ENCODE measurements at places on chromosomes 11 and 22.

- DNase-seq = no peak
Measured at GRCh38 chr11:68090706-68091105, 30.5 kb downstream of the CHKA start.

GRCh38 chr22:45531441-45532234 lies 29.0 kb downstream of the FBLN1 start:
- DNase-seq = no peak

DNA sequence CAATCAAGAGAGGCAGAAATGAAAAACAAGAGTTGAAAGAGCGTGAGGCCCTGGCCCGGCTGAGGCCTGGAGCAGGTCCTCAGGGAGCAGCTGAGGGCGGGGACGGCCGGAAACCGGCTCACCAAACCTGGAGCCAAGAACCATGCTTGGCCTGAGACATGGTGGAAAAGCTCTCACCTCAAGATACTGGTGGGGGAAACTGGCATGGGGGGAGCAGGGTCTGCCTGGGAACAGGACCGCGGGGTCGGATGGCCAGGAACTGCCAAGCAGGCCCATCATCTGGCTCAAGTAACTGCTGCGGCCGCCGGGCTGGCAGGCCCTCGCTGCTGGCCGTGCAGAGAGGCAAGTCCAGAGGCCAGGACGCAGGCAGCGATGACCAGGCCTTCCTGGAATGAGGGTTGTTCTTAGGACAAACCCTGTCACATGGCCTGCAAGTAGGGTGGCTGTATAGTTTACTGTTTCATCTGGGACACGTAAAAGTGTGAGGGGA lies 18.9 kb upstream of the WNT11 start:
- DNase-seq = no peak

DNA sequence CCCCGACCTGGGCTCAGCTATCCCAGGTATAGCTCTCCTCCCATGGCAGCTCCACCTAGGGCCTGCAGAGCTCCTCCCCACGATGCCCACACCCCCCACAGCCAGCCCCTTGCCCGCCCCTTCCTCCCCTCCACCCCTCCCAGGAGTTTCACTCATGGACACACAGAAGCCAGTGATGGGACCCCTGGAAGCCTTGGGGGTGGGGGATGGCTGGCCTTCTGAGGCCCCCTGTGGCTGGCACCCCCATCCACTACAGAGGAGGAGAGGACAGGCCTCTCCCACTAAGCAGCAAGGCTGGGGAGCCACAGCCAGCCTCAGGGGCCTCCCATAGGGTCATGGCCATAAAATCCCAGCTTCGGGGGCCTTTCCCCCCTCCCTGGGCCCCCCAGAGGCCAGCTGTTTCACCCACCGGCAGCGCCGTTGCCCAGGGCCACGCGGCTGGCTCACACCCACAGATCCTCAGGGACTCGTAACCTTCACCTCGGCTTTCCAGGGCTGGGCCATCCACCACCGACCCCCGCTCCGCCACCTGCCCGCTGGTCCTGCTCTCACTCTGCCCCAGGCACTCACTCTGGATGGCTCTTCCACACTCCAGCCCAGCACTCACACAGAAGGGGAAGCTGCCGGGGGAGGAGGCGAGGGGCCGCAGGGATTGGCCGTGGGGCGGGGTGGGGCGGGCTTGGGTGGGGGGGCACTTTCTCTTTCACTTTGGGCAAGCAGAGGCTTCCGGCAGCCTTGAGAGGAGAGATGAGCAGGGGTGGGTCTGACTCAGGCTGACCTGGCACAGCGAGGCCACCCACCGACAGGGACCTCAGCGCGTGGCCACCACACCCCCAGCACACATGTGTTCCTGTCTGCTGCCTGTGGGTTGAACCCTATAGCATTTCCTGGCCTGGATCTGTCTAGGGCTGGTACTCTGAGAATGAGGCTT lies 2.2 kb downstream of the SLC25A22 start:
- peak; percentile 90 for DNase-seq

- DNase-seq = no peak
Measured at GRCh38 chr11:82216927-82217570, 516.6 kb downstream of the FAM181B start.

DNA sequence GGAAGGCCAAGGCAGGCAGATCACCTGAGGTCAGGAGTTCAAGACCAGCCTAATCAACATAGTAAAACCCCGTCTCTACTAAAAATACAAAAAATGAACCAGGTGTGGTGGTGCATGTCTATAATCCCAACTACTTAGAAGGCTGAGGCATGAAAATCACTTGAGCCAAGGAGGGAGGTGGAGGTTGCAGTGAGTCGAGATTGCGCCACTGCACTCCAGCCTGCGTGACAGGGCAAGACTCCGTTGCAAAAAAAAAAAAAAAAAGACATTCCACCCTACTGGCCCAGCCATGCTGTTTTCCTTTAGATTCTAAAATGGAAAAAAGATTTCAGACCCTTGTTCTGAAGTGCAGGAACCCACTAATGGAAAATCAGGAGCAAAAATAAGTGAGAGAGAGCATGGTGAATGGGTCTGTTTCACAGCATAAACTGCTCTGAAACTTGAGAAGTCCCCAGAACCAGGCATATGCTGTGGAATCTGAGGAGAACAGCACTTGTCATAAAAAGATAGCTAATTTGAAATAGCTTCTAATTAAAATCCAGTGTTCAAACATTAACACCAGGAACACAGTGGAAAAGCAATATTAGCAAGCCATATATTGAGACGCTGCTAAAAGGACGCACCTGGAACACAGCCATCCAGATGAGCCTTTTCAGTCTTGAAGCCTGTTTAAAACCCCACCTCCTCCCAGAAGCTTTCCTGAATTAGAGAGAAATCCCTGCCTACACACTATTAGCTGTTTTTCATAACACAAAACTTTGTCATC lies 66.3 kb upstream of the CHRM4 start:
- DNase-seq = no peak

DNA sequence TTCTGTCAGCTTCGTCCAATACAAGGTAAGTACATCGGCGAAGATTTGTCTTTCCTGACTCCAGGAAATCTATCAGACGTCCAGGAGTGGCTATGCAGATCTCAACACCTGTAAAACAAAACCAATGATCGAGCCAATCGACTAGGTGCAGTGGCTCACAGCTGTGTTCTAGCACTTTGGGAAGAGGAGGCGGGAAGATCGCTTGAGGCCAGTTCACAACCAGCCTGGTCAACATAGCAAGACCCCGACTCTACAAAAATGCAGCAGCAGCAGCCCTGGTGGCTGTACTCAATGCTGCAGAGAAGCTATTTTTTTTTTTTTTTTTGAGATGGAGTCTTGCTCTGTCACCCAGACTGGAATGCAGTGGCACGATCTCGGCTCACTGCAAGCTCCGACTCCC lies 11.2 kb downstream of the DDX17 start:
- no peak for DNase-seq

DNA sequence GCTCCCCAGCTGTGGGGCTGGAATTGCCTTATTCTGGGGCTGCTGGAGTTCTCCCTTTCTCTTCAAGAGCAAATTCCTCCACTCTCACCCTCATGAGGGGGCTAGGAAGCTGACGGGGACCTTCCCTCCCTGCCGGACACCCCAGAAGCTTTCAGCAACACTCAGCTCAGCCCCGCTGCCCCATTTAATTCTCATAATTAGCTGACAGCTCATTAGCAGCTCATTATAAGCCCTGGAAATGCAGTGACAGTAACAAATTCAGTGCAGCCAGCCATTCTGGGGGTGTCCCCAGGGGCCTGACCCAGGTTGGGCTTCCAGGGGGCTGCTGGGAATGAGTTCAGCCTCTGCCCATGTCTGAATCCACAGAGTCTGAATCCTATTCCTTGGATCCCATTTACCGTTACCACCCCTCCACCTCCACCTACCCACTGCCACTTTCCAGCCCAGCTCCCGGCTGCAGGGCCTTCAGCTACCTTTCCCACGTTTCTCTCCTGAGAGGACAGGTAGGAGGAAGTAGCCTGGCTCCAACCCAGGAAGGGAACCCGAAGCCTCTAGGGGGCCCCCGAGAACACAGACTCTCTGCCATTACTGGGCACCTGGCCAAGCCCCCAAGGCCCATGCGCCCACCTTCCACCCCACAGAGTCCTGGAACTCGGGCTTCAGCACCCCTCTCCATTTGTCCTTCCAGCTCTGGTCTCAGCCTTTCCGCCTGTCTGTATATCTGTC lies 101.7 kb upstream of the LMO1 start:
- DNase-seq = no peak

- no peak for DNase-seq
Measured at GRCh38 chr11:119786431-119787073, 57.6 kb upstream of the NECTIN1 start.

DNA sequence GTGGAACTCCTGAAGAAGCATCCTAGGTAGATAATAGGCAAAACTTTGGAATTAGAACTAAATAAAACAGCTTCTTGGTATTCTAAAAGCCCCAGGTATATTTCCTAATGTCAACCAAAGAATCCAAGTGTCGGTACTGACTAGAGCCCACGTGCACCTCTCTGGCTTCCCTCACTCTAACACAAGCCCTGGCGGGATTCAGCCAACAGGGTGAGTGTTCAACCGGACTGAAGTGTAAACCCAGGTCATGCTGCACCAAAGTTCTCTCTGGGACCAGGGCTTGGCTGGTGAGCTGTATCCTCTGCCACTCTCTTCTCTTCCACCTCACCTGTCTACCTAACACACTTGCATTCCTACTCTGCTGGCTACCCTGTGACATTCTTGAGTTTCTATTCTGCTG lies 40.1 kb downstream of the USP28 start:
- no peak for DNase-seq

DNA sequence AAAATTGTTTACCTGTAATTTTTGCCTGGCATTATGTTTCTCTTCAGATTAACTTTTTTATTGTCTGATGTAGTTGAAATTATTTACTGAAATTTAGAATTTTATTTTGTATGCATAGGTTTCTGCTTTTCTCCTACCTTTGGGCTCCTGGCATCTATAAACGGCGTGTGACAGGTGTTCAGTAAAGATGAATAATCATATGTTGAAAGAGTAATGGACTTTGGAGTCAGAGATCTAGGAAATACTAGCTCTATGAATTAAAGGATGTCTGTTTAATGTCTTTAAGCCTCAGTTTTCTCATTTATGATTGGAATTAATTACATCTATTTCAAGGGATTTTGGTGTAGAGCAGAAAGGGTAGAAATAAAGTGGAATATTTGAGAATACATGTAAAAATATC lies 7.2 kb upstream of the ANGPTL5 start:
- DNase-seq = no peak

- DNase-seq = no peak
Measured at GRCh38 chr22:29693161-29693560, 26.6 kb upstream of the CABP7 start.

DNA sequence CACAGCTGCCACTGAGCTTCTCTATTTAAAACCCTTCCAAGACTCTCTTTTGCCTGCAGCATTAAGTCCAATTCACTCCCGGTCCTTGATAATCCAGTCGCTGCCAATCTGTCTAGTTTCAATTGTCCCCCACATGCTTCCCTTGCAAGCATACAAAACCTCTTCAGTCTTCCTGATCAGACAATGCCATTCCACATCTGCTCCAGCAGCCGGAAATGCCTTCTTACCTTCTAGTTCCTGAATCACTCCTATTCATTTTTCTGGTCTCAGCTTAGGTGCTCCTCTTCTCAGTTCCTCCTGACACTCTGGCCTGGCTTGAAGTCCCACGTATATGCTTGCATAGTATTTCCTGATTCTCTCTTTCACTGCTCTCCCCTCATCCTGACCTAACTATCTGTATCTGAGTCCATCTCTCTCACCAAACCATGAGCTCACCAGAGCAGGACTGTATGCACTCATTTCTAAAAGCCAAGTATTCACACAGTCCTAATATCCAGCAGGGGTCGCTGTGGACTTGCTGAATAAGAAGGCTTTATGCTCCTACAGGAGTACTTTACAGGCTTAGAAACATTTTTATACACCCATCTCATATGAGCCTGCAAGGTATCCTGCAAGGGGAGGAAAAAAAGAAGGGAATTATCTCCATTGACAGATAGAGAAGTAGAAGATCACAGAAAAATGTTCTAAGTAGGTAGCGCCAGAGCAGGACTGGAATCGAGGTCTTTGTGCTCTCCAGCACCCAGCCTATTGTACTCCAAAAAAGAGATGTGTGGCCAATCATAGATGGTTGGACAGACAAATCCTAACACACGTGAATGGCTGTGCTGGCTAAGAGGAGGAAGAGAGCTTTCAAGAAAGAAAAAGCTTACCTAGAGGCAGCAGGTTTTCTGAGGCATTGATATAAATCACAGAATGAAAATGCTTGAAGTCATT lies 19.2 kb downstream of the XRRA1 start:
- DNase-seq = peak; percentile 17

GRCh38 chr22:30040499-30041260 lies 39.6 kb upstream of the HORMAD2 start:
- no peak for DNase-seq

DNA sequence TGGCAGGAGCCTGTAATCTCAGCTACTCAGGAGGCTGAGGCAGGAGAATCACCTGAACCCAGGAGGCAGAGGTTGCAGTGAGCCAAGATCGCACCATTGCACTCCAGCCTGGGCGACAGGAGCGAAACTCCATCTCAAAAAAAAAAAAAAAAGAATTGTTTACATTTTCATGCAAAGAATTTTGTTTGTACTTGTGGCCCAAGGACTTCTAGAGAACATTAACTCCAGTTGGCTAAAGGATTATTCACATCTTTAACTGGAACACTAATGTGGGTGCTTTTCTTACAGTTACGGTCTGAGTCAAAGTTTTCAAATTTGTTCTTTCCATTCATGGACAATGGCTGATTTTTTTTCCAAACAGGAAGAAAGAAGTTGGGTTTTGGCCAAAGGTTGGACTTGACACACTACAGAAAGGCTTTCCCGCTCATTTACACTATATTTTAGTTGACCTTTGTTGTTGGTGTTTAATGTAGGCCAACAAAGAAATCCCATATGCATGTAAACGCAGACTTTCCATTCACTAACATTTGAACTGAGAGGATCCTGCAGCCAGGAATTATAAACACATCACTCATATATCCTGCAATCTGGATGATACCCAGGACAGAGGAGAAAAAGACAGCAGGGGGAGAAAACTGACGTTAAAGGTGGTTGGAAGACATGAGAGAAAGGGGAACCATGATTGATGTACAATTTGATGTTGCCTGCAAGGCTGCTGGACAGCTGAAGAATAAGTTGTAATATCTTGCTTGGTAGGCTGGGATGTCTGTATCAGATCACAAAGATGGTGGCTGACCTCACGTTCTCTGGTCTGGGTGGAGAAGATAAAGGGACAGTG lies 13.1 kb downstream of the POU2AF1 start:
- no peak for DNase-seq

GRCh38 chr11:64245401-64245796 lies 1.3 kb downstream of the PPP1R14B start:
- DNase-seq = peak; percentile 30

GRCh38 chr11:130583801-130584211 lies 135.4 kb downstream of the ADAMTS15 start:
- DNase-seq = no peak

- DNase-seq = no peak
Measured at GRCh38 chr11:83815736-83816135, 529.6 kb upstream of the CCDC90B start.

GRCh38 chr11:100872951-100873740 lies 186.1 kb downstream of the ARHGAP42 start:
- no peak for DNase-seq
